ENCODE measurements at places on chromosomes 4 and X.

DNA sequence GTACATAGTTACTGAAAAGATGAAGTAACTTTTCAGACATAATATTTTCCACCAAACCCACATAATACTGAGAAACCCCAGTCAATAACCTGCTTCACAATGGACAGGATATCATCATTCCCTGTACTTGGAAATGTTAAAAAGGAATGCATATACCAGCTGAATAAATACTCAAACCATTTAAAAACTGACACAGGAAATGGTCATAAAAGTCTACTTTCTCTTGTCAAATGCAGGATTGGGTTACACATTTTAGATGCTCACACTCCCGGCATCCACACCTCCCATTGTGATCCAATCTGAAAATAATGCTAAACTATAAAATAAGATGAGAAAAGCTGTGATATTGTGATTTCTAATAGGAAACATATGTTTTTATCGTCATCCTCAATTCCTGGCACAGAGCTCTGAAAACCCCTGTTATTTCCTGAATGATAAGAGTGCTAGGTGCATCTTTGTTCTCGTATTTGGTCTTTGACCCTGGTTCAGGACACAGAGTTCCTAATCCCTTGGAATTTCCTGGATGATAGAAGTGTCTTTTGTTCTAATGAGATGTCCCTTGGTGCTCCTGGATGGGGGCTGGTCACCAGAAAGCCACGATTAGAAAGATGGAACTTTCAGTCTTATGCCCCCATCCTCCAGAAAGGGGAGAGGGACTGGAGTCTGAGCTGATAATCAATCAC, 821.3 kb downstream of the TRIML1 start:
- no peak for DNase-seq

GRCh38 chrX:2707334-2707760, 16.3 kb downstream of the CD99 start:
- peak; percentile 21 for DNase-seq

GRCh38 chr4:3114377-3114776, 39.9 kb downstream of the HTT start:
- no peak for DNase-seq

DNA sequence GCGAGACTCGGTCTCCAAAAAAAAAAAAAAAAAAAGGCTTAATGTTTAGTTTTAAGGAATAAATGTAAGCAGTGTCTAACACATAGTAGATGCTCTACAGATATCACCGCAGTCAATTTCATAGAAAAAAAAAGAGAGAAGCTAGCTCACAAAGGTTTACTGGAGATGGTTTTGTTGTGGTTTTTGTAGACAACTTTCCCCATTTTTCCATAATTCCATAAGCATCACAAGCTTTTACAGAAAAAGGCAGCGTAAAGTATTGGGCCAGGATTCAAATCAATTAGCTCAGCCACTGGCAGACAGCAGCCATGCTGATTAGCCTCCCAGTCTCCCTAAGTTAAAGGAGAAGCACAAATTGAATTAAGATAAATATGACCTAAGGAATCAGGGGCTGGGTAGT, 1.5 kb downstream of the GRSF1 start:
- no peak for DNase-seq

- DNase-seq = no peak
Measured at GRCh38 chr4:95641571-95641970, 92.8 kb upstream of the UNC5C start.
